ENCODE measurements at places on chromosomes 16 and 17.

DNA sequence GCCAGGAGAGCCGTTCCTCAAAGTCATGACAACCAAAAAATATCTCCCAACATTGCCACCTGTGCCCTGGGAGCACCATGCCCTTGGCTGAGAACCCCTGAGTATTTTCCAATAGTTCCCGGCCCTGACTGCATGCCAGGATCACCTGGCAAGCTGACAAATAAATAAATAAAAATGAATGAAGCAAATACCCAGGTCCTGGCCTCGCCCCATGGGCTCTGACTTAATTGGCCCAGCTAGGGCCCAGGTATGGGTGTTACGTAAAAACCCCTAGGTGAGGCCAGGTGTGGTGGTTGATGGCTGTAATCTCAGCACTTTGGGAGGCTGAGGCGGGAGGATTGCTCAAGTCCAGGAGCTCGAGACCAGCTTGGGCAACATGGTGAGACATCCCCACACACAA lies 2.7 kb upstream of the C16orf74 start:
- DNase-seq, result no peak

GRCh38 chr16:1871974-1872635 lies at the start of gene MEIOB:
Gene MEIOB, minus strand, starts transcription at chr16:1872164. Its CDS starts 3,989 bp downstream, at chr16:1868175.
- DNase-seq, result peak; percentile 33

GRCh38 chr17:21474815-21475214 lies 98.7 kb downstream of the KCNJ12 start:
- DNase-seq, result no peak

- DNase-seq, result no peak
Observed at GRCh38 chr17:40218006-40218739, 931 bp upstream of the WIPF2 start.

GRCh38 chr16:85415196-85416090 lies 197.7 kb upstream of the GSE1 start:
- no peak for DNase-seq

- no peak for DNase-seq
Observed at GRCh38 chr16:51896013-51896412, 650.9 kb downstream of the TOX3 start.

DNA sequence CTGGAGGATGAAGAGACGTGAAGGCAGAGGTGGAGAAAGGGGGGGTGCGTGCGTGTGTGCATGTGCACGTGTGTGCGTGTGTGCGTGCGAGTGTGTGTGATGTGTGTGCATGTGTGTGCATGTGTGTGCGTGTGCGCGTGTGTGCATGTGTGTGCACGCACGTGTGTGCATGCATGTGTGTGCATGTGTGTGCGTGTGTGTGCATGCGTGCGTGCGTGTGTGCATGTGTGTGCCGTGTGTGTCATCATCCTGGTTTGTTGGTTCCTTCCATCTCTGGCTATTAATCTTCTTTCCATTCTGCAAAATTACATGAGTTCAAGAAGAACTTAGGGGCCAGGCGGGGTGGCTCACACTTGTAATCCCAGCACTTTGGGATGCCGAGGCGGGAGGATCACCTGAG lies 17.0 kb upstream of the RPL38 start:
- DNase-seq, result no peak

GRCh38 chr16:4922721-4923342 lies 14.1 kb downstream of the PPL start:
- DNase-seq, result no peak

GRCh38 chr16:48459167-48459566 lies 74.0 kb upstream of the SIAH1 start:
- DNase-seq, result no peak

DNA sequence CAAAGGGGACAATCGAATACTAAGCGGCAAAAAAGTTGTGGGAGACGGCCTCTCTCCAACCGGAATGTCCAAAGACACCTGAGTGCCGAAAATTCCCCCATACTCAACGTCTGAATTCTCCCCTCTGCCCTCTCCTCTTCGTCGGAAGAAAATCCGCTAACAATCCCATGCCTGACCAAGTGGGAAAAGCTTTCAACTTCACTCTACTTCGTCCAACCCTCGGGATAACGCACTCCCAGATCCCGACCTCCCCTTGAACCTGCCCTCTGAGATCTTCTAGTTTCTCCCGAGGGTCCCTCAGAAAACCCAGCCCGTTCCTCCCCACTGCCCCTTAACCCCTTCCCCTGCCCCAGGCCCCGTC lies 961 bp downstream of the AMFR start:
- no peak for DNase-seq

- no peak for DNase-seq
Observed at GRCh38 chr16:85312642-85313525, 200.6 kb upstream of the CIBAR2 start.

GRCh38 chr17:77332981-77333685 lies 192.4 kb downstream of the SEC14L1 start:
- no peak for DNase-seq

- DNase-seq, result no peak
Observed at GRCh38 chr17:51401279-51401678, 140.9 kb downstream of the UTP18 start.

DNA sequence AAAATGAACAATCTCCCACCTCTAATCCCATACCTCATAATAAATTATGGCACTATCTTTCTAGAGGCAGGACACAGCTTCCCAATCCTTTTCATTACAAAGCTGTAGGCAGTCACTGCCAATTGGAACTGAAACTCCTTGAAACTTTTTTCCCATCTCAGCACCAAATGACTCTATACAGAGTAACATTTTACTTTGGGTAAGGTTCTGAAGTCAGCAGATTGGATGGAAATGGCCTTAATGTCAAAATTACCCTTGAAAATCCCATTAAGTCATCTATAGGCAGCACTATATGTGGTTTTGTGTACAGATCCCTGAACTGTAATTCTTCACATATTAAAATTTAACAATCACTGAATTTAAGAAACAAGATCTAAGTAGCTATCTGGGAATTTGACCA lies 30.3 kb upstream of the CORO6 start:
- DNase-seq, result no peak

- no peak for DNase-seq
Observed at GRCh38 chr17:72520665-72521303, 400.0 kb downstream of the SOX9 start.

DNA sequence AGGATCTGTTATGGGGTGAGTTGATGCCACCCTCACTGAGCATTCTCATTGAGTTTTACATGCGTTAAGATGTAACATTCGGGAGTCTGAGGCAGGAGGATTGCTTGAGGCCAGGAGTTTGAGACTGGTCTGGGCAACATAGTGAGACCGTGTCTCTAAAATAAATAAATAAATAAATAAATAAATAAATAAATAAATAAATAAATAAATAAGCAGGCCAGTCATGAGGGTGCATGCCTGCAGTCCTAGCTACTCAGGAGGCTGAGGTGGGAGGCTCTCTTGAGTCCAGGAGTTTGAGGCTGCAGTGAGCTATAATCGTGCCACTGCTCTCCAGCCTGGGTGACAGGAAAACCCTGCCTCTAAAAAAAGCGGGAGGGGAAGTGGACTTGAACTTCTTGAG lies 90.3 kb downstream of the SNX29 start:
- DNase-seq, result no peak

DNA sequence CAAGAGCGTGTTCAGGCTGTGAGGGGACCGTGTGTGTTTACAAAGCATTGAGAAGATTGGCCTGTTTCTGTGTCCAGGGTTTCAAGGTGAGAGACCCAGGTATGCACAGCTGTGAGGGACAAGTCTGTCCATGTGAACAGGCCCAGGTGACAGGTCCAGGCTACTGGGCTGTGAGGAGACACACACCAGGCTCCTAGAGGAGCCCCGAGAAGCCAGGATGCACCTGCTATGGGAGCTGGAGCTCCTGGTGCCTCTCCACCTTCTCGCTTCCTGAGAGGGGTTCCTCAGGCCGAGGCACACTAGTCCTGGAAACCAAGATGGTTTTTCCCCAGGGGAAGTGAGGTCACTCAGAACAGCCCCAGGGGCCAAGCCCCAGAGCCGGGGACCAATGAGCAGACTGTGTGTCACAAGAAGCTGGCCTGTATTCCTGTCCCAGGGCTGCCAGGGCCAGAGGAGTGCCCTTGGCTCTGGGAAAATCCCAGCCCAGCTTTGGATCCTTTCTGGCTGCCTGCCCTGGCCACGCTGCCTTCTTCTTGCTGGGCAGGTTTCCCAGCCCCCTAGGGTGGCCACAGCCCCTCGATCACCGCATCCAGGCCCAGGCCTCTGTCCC lies 153.4 kb upstream of the PLCG2 start:
- DNase-seq, result no peak

DNA sequence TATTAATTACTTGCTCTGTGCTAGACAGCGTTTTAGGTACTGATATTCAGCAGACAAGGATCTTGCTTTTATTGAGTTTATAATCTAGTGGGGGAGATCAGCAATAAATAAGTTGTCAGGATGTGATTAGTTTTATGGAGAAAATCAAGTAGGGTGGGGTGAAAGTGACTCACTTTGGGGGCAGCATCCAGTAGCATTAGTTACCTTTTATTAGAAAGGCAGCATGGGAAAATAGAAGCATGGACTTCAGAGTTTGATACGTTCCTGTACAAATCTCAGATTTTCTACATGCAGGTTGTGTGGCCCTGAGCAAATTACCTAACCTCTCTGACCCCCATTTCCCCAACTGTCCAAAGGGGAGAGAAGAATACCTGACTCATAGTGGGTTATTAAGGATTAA lies 42.5 kb downstream of the SPECC1 start:
- no peak for DNase-seq

GRCh38 chr17:68707031-68707430 lies 105.9 kb upstream of the FAM20A start:
- no peak for DNase-seq

GRCh38 chr16:86026171-86026910 lies 127.4 kb downstream of the IRF8 start:
- no peak for DNase-seq

- no peak for DNase-seq
Observed at GRCh38 chr17:9587969-9588656, 11.7 kb downstream of the CFAP52 start.

Data from memory B cell (primary cell).